Muscle of arm (tissue), 14 donors: ENCODE measurements at places on chromosomes 16 and 17.

DNA sequence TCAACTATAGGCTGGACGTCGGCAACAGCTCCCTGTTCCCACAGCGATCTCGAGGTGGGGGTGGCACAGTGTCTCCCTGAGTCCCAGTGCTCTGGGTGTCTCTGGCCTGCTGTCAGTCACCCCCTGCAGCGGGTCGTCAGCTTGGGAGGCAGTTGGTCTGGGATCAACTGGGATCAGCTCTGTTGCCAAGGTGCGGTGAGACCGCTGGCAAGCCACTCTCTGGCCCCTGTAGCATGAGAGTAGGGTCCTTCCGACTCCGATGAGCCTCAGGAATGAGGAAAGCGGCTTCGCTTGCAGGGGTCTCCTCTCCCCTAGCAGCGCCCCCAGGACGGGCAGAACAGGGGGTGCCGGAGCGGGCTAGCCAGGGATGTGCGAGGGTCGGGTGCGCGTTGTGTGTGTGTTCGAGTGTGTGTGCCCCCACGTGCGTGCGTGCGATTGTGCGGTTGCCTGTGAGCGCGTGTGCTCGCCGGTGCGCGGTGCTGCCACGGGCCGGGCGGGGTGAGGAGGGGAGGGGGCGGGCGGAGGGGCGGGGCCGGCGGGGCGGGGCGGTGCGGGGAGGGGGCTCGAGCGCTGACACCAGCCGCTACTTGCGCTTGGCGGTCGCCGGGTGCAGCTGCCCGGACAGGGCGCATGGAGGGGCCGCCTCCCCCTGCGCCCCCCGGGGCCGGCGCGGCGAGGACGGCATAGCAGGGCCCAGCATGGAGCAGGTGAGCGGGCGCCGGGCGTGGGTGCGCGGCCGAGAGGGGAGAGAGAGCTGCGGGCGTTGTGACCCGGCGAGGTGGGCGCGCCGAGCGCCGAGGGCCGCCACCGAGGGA is 9.4 kb upstream of the ARHGAP23 start:
- no peak for DNase-seq

GRCh38 chr17:64028874-64029464 is 8.5 kb upstream of the ICAM2 start:
- peak; percentile 61 for DNase-seq

DNA sequence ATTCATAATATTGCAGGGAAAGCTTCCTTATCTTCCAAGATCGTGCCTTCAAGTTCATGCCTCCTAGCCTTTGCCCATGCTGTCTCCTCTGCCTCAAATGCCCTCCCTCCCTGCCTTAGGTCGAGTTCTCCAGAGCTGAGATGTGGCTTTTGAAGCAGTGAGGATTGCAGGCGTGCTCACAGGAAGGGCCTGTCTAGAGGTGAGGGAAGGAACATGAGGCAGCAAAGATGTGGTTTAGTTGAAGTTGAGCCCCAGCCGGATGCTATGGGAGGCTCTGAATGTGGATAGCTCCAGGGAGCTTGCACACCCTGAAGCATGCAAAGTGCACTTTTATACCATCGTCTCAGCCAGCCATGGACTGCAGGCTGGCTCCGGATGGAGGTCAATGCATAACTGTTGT is 754.6 kb upstream of the EEF2KMT start:
- no peak for DNase-seq

- DNase-seq: no peak
These were observed 176.1 kb upstream of the CDH5 start for GRCh38 chr16:66190411-66190810.

DNA sequence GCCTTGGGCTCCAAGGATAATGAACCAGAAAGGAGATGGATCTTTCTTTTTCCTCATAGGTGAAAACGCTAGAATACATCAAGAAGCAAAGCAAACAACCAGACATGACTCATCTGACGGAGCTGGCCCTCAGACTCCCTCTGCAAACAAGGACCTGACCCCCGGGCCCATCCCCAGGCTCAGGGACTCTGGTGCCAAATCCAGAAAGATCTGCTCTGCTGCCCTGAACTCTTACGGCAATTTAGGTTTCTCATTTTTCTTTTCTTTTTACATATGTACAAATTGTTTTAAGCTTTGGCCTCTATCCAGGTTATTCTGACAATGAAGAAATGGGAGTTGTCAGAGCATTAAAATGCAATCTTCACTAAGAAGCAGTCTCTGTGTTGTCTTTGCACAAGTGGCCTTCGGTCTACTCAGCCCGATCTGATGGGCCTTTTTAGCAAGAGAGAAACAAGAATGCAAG is 17.7 kb downstream of the KNOP1 start:
- DNase-seq: no peak

DNA sequence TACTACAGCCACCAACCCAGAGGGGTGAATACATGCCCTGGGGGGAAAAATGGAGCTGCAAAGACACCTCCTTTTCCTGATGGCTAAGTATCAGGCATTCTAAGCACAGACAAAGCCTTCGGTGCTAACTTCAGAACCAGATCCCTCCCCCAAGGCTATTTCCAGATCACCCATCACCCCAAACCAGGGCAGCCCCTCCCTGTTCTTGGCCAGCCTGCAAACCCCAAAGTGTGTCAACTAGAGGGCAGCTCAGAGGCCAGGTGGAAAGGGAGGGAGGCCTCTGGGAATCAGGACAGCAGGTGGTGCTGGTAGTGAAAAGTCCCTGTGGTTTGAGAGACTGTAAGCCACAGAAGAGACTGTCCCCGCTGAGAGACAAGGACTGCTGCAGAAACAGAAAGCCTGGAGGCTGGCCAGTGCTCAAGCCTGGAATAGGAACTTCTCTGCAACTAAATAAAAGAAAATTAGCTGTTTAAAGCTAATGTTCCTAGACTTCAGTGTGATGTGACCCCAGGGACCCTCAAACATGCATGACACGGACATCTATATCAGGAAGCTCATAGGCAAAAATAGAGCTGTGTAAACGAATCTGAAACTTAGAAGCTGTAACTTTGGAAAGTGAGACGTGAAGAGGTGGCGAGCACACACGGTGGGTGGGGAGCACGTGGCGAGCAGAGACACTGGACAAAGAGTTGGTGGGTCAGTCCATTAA is 9.1 kb downstream of the TUBG1 start:
- DNase-seq: peak; percentile 34

DNA sequence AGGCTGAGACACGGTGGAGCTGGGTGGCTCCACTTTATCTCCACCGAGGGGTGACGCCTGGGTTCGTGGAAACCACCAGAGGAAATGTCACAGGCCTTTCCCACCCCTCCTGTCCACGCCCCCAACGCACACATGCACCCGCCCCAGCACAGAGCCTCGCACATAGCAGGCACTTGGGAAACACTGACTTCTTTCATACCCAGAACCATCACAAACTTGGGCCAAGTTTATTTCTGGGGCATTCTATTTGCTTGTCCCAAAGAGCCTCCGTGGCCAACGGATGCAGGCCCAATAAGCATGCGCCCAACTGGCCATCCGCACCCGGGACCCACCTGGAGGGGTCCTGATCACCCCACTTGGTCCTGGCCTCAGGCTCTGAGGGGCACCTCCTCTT is 3.3 kb downstream of the BCAR1 start:
- DNase-seq: no peak

- DNase-seq: no peak
These were observed 9.5 kb upstream of the RAPGEFL1 start for GRCh38 chr17:40167685-40168261.

DNA sequence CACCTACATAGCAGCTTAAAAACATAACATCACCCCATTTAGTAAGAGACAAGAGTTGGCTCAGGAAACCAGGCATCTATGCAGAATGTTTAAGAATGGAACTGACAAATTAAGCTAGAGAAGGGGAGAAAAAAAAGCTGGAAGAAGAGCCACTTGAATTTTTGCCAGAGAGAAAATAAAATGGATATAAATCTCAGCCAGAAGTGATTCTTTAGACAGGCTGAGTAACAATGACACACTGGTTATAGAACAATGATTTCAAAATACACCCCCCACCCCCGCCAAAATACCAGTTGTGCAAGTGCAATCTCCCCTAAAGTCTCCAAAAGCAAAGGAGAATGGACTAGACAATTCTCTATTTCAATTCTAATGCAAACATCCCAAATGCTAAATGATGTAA is 22.4 kb downstream of the LSM12 start:
- DNase-seq: no peak

- no peak for DNase-seq
These were observed 199.5 kb downstream of the WWOX start for GRCh38 chr16:78298986-78299385.

DNA sequence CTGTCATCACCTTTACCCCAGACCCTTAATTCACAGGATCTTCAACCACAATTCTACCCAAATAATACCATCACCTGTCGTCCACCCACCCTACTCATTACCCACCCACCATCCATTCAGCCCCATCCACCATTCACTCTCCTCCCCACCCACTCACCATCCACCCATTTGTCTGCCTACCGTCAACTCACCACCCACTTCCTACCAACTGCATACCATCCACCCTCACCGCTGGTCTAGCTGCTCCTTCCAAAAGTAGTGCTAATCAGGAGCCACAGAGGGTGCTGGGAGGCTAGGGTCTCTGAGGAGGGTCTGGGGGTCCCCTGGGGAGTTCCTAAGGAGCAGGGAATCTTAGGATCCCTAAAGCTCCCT is 12.0 kb upstream of the IGFBP4 start:
- DNase-seq: no peak

- DNase-seq: no peak
These were observed 12.4 kb downstream of the RNF40 start for GRCh38 chr16:30774367-30775130.

GRCh38 chr16:17777408-17777863 is 306.7 kb upstream of the XYLT1 start:
- no peak for DNase-seq

- DNase-seq: peak; percentile 92
These were observed 284.0 kb downstream of the SEC14L1 start for GRCh38 chr17:77424585-77425344.

- no peak for DNase-seq
These were observed 1.2 kb downstream of the SNTB2 start for GRCh38 chr16:69188236-69188549.

DNA sequence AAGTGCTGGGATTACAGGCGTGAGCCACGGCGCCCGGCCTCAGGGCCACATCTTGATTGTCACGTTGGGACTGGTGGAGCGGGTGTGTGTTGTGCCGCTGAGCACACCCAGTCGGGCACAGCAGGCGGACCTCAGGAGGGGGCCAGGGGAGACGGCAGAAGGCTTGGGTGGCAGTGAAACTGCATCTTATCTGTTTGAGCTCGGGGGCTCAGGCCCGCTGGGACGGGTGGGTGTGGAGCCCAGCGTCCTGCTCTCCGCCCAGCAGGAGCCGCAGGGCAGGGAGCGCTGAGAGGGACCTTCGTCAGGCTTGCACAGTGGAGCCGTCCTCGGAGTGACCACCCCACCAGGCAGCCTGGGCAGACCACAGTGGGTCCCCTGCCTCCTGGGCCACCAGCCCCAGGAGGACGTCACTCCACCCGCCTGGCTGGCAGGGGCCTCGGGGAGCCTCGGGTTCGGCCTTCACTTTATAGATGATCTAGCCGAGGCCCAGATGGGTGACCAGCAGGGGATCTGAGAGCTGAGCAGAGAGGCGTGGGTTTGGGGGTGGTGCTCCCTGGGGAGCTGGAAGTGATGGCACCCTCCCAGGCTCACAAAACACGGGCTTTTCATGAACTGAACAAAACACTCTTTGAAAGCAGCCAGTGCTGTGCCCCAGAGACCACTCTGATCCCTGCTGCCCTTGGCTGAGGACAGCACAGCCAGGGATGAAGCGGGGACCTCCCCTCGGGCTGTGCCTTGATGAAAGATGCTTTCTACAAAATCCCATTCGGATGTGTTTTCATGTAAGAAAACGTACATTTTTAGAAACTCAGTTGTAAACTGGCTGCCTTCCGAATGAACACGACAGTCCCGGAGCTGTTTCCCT is 181.1 kb downstream of the SEC14L1 start:
- DNase-seq: no peak

GRCh38 chr17:66381701-66382362 is 79.4 kb downstream of the PRKCA start:
- no peak for DNase-seq

DNA sequence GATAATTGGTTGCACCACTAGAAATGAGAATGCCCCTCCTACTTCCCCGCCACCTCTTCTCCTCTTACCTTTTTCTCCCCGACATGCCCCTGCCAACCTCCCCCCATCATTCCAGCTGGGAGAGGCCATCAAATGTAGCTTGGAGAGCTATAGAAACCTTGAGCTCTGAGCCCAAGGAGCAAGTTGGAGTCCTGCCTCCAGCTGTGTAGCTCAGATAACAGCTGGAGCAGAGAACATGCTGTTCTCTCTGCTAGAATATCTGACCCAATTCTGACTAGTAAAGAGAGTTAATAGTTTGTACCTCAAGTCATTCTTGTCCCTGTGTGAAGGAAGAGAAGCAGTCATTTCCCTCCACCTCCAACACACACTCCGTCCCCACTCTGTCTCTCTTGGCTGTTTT is 490.3 kb downstream of the MAF start:
- no peak for DNase-seq

- no peak for DNase-seq
These were observed 26.6 kb upstream of the OR1F1 start for GRCh38 chr16:3161235-3162018.

DNA sequence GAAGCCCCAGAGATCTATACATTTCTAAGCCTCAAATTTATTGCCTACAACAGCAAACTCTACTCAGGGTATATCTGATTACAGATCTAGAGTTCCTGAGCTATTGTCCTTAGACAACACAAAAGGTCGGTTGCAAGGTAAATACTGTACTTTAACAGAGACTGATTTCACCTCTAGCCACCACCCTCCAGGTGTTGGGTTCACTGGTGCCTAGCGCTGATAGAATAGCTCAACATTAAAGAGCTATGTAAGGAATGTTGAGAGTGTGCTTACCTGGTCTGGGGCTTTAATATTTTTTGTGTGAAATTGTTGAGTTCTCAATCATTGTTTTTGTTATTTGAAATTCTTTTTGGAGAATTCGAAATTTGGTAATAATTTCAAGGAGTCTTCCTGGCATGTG is 277.0 kb upstream of the PSMD7 start:
- no peak for DNase-seq

DNA sequence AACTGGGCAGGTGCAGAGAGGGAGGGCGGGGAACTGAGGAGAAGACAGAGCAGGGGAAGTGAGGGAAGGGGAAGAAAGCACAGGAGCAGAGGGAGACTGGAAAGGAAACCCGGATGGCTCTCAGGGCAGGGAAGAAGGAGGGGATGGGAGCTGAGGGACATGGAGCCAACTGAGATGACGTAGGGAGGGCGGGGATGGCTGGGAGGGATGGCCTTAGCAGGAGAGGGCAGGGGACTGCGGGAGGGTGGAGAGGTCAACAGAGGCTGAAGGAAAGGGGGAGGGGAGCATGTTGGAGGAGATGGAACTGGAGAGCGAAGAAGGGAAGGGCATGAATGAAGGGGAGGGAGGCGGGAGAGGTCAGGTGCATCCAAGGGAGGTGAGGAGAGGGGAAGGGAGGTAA is 81.9 kb downstream of the KCNJ12 start:
- no peak for DNase-seq

DNA sequence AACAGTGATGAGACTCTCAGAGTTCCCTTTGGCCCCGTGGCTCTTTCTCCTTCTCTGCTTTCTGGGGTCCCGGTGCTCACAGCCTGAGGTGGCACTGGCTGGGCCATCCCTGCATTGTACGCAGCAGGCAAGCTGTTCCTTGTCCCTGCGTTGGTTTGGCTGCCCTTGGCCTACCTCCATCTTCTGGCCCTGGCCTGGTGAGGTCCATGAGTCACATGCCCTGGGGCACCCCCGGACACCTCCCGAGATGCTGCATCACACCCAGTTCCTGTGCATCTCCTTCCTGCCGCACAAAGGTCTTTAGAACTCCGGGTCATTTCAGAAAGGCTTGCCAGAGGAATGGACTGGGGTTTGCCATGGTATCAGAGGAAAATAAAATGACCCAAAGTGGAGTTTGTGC is 9.5 kb downstream of the SULT1A2 start:
- DNase-seq: no peak
